Effector memory CD4-positive, alpha-beta T cell (primary cell): ENCODE measurements at places on chromosomes 12 and 14.

DNA sequence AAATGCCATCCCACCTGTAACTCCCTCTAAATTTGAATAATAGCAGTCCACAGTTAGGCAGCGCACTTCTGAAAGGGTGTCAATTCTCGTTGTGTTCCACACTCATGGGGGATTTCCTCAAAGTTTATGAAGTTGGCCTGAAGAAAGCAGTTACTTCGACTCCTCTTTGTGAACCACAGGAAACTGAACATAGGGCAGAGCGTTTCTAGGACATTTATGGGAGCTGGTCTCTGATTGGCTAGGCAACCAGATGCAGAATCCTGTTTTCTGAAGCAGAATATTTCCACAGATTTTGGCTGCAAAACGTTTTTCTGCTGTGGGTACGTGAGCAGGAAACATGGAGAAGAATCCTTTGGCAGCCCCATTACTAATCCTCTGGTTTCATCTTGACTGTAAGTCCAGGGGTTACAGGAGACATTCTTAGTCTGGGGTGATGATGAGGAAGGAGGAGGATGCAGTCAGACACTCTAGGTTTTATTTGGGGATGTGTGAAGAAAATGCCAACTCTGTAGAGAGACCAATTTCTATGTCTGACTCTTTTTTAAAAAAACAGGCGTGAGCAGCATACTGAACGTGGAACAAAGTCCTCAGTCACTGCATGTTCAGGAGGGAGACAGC is 431.5 kb upstream of the OR4E1 start:
- DNase-seq, result no peak

GRCh38 chr12:107660235-107660634 is 25.4 kb upstream of the PWP1 start:
- DNase-seq, result no peak

DNA sequence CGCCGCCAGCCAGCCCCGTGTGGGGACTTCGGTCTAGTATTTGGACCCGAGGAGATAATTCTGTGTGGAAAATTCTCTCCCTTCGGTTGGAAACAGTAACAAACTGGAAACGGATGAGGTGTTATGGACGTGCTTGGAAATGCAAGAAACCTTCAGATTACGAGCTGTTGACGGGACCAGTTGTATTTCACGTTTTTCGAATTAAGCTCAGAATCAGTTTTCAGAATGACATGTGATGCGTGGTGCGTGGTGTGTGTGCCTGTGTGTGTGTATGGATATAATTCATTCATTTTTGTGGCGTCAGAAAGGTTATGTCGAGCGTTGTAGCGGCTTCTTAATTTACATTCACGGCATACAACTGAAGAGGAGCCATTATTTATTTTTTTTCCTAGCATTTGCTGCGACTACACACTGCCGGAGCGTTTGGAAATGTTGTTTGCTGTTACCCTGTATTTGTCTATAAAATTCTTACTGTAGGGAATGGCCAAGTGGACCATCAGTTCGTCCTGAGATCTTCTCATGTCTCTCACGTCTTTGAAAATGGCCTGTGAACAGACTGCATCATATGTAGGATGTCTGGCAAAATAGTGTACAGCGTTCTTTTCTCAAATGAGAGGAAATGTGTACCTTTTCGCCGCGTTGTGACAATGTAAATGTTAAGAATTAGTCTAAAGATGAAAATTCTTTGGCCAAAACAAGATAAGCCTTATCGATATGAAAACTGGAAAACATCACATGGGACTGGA is 1.3 kb downstream of the TRAF3 start:
- DNase-seq, result no peak

DNA sequence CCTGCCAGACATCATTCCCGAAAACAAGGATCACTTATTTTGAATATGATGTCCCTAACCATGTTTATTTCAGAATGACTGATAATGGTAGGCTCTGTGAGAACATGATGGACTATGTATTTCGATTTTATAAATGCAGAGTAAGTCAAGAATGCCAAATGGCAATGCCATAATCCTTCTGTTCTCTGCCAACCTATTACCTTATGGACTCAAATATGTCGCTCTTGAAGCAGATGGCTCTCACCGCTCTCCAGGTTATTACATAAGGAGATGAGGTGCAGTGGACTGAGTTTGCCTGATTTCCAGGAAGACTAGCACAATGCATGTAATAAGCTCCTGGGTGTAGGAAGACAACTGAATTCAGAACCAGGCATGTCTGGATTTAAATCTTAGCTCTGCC is 227.2 kb downstream of the BTG1 start:
- no peak for DNase-seq

GRCh38 chr12:105912882-105913678 is 225.7 kb downstream of the NUAK1 start:
- no peak for DNase-seq

DNA sequence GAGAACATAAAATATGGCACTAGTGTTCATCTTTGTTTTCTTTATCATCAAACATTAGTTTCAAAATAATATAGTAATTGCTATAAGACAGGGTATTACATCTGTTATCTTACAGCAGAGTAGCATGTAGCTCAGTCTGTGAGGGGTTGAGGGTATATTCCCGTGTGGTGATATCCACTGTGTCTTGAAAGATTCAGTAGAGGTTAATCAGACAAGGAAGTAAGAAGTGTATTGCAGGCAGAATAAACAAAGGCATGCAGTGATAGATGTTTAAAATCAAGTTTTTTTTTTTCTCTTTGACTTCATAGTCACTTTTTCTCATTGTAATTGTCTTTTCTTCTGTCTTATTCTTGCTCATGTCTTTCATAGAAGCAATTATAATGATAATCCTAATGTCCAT is 48.3 kb downstream of the METTL25 start:
- DNase-seq, result no peak
